HFFc6 (cell line): ENCODE measurements at places on chromosomes 3 and 15.

DNA sequence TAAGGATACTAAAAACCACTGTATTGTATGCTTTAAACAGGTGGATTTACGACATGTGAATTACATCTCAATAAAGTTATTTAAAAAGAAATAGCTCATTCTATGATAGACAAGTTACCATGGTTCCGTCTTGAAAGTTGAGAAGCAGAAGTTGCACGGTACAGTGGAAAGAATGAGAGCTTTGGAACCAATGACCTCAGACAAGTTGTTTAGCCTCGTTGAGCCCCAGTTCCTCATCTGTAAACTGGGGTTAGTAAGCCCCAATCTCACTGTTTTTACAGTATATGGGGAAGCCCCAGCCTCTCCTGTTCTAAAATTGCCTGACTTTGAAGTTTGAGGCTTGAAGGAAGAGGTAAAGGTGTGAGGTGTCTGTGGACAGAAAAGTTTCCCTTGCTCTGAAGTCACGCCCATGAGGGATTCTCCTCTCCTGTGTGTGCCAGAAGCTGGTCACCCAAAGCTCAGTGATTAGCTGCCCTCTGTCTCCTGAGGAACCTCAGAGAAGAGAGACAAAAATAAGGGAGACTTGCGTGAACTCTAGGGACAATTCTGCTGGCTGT, 10.0 kb downstream of the CRYGS start:
- H3K4me1 ChIP-seq = peaks cover 11% of the 10 kb centered on the region
- H3K27ac ChIP-seq = no peak overlapping the region
- DNase-seq = no peak

DNA sequence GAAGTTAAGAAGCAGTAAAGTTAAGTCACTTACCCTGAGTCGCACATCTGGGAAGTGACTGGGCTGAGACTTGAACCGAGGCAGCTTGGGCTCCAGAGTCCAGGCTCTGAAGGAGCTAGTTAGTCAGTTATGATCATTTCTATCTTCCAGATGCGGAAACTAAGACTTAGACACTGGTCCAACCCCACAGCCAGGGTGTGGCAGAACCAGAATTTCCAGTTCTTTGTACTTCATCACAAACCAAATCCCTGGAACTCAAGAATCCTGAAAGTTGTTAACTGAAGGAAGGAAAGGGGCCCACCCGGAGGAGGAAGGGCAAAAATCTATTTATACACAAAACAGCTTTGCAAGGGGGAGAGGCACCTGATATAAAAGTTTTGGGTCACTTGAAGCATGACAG, 389.9 kb downstream of the SHQ1 start:
- H3K27me3 ChIP-seq = peaks cover 48% of the 10 kb centered on the region
- H3K27ac ChIP-seq = no peak overlapping the region
- H3K36me3 ChIP-seq = no peaks in the 10 kb centered on the region
- no peak for DNase-seq

DNA sequence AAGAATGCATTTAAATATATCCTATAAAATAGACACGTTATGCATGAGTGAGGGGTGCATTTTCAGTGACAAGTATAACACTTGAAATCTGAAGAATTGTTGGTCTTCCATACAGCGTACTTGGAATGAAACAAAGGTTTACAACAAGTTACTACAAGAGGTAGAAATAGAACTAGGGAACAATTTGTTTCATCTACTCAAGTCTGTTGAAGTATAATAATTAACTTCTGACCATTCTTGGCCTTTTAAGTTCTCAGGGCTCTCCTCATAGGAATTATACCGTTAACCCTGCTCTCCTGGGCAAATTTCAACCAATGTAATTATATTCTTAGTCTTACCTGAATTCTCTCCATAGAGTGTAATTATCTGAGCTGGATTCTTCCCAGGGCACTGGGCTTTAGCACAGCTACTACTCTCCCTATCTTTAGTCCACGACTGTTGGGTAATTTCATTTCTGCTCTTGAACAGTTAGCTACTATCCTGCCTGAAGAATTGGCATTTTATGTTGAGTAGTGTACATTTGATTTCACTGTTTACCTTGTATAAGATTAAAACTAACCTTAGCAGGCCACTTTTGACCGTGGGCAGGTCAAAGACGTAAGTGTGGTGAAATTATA, 100.6 kb downstream of the UBE2E2 start:
- H3K4me1 ChIP-seq = peaks cover 25% of the 10 kb centered on the region
- DNase-seq = no peak
- H3K27me3 ChIP-seq = peaks cover 2% of the 10 kb centered on the region; the same call in 1 of the 2 replicates
- H3K36me3 ChIP-seq = peaks cover 19% of the 10 kb centered on the region
- H3K27ac ChIP-seq = no peak overlapping the region
- no peak overlapping the region for H3K4me3 ChIP-seq

DNA sequence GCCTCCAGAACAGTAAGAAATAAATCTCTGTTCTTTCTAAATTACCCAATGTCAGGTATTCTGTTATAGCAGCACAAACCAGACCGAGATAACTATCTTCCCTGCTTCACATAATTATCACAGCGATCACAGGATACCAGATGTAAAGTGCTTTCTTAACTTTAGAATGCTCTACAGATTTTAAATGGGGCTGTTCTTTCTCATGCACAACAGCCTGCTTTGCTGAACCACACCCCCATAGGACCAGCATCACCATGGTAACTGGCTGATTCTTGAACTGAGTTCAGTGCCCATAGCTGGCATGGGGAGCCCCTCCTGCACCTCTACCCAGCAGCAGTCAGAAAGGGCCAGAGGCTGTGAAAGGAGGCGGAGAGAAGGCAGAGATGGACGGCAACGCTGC, 7.8 kb downstream of the CD80 start:
- no peak for DNase-seq
- H3K27ac ChIP-seq = no peak overlapping the region
- no peaks in the 10 kb centered on the region for H3K36me3 ChIP-seq
- no peak overlapping the region for H3K4me3 ChIP-seq
- no peaks in the 10 kb centered on the region for H3K4me1 ChIP-seq

DNA sequence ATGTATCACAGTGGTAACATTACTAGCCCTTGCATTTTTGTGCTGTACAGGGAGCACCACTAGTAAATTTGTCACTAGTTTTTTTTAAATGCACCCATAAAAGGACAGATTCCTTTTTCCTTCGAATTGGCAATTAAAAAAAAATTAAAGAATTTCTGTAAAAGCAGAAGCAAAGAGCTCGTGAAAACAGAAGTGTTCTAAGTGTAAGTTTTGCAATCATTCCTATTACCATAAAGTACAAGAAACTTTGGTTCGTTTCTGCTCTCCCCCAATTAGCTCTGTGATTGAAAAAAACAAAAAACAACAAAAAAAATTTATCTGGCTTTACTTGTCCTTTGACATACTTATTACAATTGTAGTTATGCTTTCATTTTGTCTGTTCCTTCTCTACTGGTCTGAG, 5.3 kb downstream of the SERP1 start:
- DNase-seq = no peak
- no peak overlapping the region for H3K27ac ChIP-seq
- H3K4me1 ChIP-seq = peaks cover 29% of the 10 kb centered on the region
- no peak overlapping the region for H3K4me3 ChIP-seq
- H3K36me3 ChIP-seq = peaks cover 29% of the 10 kb centered on the region

- no peak for DNase-seq
- no peak overlapping the region for H3K4me3 ChIP-seq
- H3K36me3 ChIP-seq = peaks cover 12% of the 10 kb centered on the region
Observed at GRCh38 chr15:66939016-66939415, 126.4 kb upstream of the SMAD3 start.

DNA sequence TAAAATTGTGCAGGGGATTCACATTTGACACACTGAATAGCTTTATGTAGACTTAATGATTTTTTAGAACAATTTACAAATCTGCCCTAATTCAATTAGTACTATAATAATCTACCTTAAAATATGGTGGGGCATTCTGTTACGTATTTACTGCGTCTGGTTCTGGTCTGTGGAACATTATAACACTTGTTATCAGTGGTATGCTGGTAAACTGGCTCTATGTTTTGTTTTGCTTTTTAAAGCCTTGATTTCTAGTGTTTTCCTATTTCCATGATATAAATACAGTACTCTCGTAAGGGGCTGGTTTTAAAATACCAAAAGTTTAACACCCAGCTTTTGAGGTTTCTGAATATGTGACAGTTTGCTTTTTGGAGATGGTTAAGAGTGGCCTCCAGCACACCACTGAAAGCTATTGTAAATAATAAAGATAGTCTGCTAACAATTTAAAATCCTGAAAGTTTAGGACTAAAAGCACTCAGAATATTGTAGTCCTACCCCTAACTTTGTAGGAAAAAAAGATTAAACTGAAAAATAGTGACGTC, 65.6 kb upstream of the CD47 start:
- H3K4me3 ChIP-seq = no peak overlapping the region
- DNase-seq = no peak
- no peaks in the 10 kb centered on the region; the same call in 1 of the 2 replicates for H3K27me3 ChIP-seq
- no peak overlapping the region for H3K27ac ChIP-seq
- 0 out of 2 replicates have a peak, but pooled peaks cover 5% of the 10 kb centered on the region for H3K36me3 ChIP-seq
- peaks cover 54% of the 10 kb centered on the region for H3K4me1 ChIP-seq

DNA sequence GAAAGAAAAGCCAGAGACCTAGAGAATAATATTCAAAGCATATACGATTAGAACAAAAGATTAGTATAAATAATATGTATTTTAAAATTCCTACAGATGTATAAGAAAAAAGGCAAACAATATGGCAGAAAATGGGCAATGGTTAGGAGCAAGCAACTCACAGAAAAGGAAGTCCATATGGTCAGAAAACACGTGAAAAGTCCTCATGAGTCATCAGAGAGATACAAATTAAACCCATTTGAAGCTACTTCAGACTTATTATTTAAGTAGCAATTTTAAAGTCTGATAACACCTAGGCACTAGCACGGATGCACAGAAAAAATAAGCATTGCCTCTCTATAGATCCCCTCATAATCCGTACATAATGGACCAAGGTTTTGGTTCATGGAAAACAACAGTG, 25.6 kb downstream of the SLC7A14 start:
- H3K4me3 ChIP-seq = no peak overlapping the region
- H3K27me3 ChIP-seq = no peaks in the 10 kb centered on the region
- no peak for DNase-seq
- peaks cover 32% of the 10 kb centered on the region for H3K4me1 ChIP-seq

GRCh38 chr3:58824285-58824684, 157.7 kb upstream of the FAM3D start:
- DNase-seq = peak; percentile 71
- H3K27me3 ChIP-seq = no peaks in the 10 kb centered on the region
- no peaks in the 10 kb centered on the region for H3K36me3 ChIP-seq

DNA sequence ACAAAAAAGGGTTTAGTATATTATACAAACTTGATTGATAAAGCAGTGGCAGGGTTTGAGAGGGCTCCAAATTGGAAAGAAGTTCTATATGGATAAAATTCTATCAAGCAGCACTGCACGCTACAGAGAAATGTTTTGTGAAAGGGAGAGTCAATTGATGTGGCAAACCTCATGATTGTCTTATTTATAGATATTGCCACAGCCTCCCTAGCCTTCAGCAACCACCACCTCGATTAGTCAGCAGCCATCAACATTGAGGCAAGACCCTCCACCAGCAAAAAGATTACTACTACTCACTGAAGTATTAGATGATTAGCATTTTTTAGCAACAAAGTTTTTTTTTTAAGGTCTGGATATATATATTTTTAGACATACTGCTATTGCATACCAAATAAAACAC, 296.7 kb downstream of the CHST2 start:
- peaks cover 10% of the 10 kb centered on the region; the same call in 1 of the 2 replicates for H3K27me3 ChIP-seq
- H3K4me3 ChIP-seq = no peak overlapping the region
- no peaks in the 10 kb centered on the region for H3K36me3 ChIP-seq
- H3K27ac ChIP-seq = no peak overlapping the region
- DNase-seq = no peak
- H3K4me1 ChIP-seq = peaks cover 6% of the 10 kb centered on the region

DNA sequence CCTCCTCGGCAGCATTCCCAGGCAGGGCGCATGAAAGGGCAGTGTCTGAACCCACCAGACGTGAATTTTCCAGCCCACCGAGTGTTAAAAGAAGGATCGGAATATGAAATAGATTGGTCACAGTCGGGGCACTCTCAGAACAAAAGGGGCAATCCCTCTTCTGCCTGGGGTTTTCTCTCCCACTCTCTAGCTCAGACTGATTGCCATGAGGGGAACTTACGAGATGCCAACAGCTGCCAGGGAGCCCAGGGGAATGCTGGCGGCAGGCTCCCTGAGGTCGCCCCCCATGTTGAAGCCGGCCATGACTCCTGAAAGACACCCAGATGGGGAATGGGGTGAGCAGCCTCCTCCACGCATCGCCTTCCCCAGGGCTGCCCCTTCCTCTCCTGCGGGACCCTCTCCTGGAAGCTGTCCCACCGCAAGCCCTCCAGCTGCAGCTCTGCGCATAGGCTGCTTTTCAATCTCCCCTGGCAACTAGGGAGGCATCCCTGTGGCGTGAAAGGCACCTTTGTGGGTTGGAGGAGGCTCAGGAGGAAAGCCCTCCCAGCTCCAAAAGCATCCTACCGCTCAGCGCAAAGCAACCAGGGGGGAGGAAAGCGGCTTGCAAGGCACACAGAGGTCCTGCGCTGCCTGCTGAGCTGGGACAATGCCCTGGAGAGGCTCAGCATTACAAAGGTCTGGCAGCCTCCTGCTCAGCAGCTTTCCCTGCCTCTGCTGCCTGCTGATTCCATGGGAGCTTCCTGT, 64.8 kb upstream of the HEG1 start:
- H3K27me3 ChIP-seq = peaks cover 6% of the 10 kb centered on the region; the same call in 1 of the 2 replicates
- no peak overlapping the region for H3K27ac ChIP-seq

GRCh38 chr15:88620995-88621772, at the start of gene AEN:
TSS of gene AEN (plus strand) at chr15:88621340. CDS start at chr15:88626210, 4,870 bp downstream.
- H3K4me1 ChIP-seq = peaks cover 49% of the 10 kb centered on the region
- H3K27me3 ChIP-seq = no peaks in the 10 kb centered on the region; the same call in 1 of the 2 replicates
- H3K36me3 ChIP-seq = peaks cover 36% of the 10 kb centered on the region

- H3K36me3 ChIP-seq = no peaks in the 10 kb centered on the region; the same call in 1 of the 2 replicates
- H3K4me3 ChIP-seq = no peak overlapping the region
- peaks cover 19% of the 10 kb centered on the region for H3K4me1 ChIP-seq
- no peak overlapping the region for H3K27ac ChIP-seq
Observed at GRCh38 chr15:74593122-74593521, 22.5 kb upstream of the CLK3 start.

DNA sequence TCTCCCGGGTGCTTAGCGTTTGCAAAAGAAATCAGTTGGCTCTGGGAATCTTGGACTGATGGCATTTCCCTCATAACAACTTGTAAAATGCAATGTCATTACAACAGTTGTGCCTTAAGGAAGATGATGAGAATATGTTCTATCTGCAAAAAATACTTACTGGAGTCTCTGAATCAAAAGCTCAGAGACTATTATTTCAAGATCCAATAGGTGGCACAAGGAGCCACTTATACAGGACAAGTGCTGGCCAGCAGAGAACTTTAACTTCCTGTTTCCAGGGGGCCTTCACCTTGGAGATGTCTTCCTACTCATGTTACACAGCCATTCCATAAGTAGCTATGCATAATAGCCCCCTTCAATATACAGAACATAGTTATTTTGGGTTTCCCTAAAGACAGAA, 8.9 kb upstream of the RPS27L start:
- H3K4me1 ChIP-seq = peaks cover 18% of the 10 kb centered on the region
- H3K27me3 ChIP-seq = peaks cover 2% of the 10 kb centered on the region
- no peak overlapping the region for H3K27ac ChIP-seq
- DNase-seq = peak; percentile 35
- no peaks in the 10 kb centered on the region for H3K36me3 ChIP-seq
